ENCODE measurements at places on chromosomes 4 and X.
A peak's percentile ranks its signal among the peaks of the same experiment; 100 is the strongest.

GRCh38 chrX:149365061-149365460, 140.0 kb downstream of the IDS start:
- no peak for DNase-seq

- DNase-seq = no peak
Observed at GRCh38 chrX:118698516-118699170, 28.8 kb upstream of the IL13RA1 start.

GRCh38 chr4:107825072-107825824, 516 bp downstream of the SGMS2 start:
- no peak for DNase-seq

- peak; percentile 10 for DNase-seq
Observed at GRCh38 chr4:88672987-88673386, 24.6 kb downstream of the NAP1L5 start.

- no peak for DNase-seq
Observed at GRCh38 chr4:54473077-54473545, 184.6 kb upstream of the KIT start.

- DNase-seq = peak; percentile 50
Observed at GRCh38 chrX:48083212-48083611, 11.8 kb upstream of the ZNF630 start.

GRCh38 chr4:101205916-101206315, 141.4 kb downstream of the PPP3CA start:
- DNase-seq = peak; percentile 11

DNA sequence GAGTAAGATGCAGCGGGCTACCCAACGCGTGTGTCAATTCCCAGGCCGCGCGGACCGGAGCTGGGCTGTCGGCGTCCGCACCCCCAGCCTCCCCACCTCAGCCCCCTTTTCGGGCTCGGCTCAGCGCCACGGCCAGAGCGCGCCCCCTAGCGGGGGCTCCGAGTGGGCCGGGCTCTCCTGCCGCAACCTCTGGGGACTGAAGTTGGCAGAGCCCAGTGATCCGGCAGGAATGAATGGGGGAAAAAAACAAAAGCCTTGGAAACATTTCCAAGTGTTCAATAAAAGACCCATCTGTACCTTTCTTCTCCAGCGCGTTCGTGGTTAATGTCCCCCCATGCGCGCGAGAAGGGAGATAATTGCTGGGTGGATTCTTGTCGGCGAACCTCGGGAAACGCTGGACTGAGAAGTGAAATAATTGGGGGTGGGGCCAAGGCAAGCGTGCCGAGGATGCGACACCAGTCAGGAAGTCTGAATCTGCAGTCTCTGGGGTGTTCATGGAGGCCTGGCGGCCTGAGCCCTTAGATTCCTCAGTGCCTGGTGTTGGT, 5.2 kb upstream of the ARX start:
- peak; percentile 74 for DNase-seq

- no peak for DNase-seq
Observed at GRCh38 chrX:127457161-127457560, 595.0 kb downstream of the ACTRT1 start.

- no peak for DNase-seq
Observed at GRCh38 chr4:53584658-53585057, 6.6 kb downstream of the LNX1 start.

GRCh38 chr4:102281171-102281839, 64.0 kb downstream of the SLC39A8 start:
- DNase-seq = no peak

- DNase-seq = no peak
Observed at GRCh38 chr4:143555676-143556075, 42.2 kb downstream of the SMARCA5 start.

- DNase-seq = no peak
Observed at GRCh38 chr4:152385551-152385950, 150.3 kb downstream of the FBXW7 start.

DNA sequence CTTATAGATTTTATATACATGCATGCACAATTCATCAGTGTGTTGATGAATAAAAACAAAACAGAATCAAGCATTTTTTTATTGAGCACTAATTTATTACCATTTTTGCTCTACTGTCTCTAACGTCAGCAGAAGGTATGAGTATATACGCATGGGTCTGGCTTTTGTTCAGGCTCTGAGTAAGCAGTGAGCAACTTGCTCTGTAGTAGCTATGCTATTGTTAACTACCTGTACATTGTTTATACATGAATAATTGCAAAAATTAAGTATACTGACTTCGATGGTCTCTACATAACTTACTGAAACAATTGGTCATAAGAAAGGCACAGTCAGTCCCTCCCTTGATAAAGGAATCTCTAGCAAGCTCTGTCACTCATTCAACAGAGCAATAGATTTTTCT, 122.9 kb downstream of the RS1 start:
- DNase-seq = no peak

- DNase-seq = no peak
Observed at GRCh38 chr4:165621983-165622382, 243.2 kb downstream of the CPE start.

GRCh38 chr4:22398671-22399070, 117.2 kb downstream of the ADGRA3 start:
- DNase-seq = no peak

DNA sequence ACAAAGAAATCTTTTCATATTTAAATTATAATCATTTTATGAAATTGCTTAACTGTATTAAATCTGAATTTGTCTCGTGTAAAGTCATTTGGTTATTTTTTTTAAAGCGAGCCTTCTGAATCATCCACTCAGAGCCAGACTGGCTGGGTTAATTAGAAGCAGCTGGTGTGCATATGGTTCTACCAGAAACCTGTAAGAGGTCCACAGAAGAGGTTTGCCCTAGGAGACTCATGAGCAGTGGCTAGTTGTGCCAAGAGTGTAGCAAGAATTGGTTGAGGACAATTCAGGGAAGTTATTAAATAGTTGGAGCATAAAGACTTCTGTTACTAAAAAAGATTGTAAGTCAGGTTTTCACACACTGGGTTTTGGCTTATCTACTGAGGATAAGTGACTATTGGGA, 267.4 kb downstream of the IL1RAPL2 start:
- no peak for DNase-seq

DNA sequence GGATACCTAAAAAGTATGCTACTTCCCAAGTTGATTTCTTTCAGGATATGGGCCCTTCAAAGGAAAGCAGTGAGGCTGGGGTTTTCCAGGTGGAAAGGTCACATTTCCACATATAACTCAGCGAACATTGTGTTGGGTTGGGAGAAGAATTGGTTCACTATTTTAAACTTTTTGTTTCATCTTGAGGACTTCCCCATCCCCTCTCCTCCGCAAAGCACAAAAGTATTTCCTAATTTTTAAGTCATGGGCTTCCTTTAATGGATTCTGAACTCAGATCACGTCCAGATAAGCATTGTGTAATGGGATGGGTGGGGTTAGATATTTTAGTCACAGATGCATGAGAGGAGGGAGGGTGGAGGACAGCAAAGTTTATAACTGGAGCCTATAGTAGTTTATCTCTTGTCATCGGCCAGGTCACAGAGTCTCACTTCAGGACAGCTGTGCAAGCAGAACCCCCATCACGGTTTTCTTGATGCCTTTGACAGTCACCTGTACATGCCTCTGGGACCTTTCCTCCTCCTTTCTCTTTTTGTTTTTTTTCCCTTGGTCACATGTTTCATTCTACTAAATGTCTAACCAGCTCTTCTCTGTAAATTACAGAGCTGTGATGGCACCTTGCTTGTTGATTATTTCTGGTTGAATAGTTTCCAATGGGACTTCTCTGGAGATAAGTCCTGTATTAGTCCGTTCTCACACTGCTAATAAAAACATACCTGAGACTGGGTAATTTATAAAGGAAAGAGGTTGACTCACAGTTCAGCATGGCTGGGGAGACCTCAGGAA, 115.4 kb downstream of the PTTG2 start:
- DNase-seq = peak; percentile 33

GRCh38 chr4:29861307-29861706, 858.9 kb upstream of the PCDH7 start:
- DNase-seq = no peak

- DNase-seq = no peak
Observed at GRCh38 chr4:3030566-3031356, 43.6 kb downstream of the HTT-AS start.

- DNase-seq = no peak
Observed at GRCh38 chr4:163448540-163449203, 24.9 kb downstream of the TKTL2 start.

DNA sequence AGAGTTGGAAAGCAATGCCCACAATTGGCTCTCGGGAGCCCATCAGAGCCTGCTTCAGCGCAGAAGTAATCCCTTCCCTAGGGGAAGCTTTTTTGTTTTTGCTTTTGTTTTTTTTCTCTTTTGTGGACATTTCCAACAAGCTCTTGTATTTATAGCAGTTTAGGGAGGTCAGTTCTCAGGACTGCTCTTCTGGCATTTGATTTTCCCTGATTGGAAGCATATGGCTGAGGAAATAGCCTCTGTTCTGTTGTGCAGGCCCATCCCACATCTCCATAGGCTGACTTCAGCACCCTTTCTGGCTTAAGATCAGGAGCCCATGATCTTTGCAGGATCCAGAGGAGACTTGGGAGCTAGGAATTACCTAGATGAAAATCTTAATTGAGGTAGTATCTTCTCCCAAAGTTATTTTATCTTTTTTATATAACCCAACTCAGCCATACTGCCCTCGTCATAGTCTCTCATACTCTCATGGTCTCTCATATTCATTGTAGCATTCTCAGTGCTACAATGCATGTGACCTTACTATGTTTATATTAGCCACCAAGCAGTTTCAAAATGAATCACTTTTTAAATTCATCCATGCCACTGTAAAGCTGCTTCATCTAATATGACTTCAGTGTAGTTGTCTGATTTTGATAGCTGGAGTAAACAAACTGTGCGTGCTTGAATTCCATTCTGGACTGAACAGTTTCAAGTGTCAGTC, 16.7 kb downstream of the PAGE4 start:
- no peak for DNase-seq

DNA sequence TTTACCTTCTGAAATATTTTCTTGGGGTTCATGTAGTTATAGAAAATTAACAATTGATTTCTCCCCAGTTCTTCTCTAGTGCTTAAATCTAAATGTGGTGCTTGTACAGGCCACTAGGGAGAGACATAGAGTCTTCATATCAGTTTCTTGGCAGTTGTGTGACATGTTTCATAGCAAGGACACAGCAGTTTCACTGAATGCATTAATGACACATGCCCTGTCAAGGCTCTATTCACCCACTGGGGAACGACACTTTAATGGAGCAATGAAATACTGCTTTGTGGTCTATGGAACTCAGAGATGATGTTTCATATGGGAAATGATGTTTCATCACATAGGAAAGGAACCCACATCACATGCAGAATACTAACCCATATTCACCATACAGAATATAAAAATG, 2.8 kb downstream of the VEGFC start:
- peak; percentile 60 for DNase-seq

GRCh38 chrX:148672517-148672916, 172.1 kb downstream of the AFF2 start:
- DNase-seq = no peak

- DNase-seq = no peak
Observed at GRCh38 chrX:97252111-97252510, 368.4 kb downstream of the RPA4 start.

DNA sequence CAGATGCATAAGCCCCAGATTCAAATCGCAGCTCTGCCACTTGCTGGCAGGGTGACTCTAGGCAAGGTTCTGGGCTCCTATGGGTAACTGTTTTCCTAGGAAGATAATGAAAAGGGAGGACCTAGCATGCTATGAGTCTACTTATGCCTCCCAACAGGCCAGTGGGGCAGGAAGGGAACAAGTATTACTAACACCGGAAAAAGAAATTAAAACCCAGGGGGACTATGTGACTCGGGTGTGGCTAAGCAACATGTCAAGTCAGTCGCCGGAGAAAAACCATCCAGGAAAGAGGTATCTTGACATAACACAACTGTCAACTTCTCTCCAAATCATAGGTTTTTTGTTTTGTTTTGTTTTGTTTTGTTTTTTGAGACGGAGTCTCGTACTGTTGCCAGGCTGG, 45.5 kb upstream of the RBPJ start:
- DNase-seq = no peak

DNA sequence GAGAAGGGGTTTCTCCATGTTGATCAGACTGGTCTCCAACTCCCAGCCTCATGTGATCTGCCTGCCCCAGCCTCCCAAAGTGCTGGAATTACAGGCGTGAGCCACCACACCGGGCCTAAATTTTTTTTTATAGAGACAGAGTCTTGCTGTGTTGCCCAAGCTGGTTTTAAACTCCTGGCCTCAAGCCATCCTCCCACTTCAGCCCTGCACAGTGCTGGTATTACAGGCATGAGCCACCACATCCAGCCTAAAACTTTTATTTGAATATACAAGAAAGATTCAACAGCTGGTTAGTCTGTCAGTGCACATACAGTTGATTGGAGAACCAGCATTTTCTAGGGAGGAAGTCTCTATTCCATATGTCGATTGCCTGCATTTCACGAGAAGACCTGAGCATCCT, 91.2 kb downstream of the LRP2BP start:
- no peak for DNase-seq

DNA sequence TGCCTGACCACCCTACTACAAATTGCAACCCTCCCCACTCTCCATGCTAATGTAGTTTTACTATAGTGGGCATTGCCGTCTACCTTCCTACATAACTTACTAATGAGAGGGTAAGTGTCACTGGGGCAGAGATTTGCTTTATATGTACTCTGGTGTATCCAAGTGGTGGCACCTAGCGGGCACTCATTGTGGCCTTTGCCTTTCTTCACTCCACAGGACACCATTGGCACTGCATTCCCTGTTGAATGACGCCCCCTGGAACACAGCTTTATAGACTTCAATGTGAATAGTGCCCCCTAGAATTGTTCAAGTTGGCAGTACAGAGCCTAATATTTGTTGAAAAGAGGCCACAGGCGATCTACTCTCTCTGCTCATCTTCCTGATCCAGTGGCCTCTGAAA, 215.8 kb downstream of the MID1IP1 start:
- no peak for DNase-seq

DNA sequence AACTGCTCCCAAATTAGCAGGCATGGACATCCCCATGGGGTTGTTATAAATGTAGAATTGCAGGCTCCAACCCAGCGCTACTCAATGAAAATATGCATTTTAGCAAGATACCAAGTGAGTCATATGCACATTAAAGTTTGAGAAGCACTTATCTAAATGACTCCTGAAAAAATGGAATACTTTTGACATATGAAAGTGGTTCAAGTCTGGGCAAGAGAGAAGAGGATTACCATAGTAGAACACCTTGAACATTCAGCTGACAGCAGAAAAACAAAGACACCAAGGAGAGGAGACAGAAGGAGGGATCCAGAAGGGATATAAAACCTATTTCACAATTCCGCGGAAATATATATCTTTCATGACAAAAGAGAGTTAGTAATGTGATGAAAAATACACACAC, 63.2 kb upstream of the CT83 start:
- DNase-seq = no peak

DNA sequence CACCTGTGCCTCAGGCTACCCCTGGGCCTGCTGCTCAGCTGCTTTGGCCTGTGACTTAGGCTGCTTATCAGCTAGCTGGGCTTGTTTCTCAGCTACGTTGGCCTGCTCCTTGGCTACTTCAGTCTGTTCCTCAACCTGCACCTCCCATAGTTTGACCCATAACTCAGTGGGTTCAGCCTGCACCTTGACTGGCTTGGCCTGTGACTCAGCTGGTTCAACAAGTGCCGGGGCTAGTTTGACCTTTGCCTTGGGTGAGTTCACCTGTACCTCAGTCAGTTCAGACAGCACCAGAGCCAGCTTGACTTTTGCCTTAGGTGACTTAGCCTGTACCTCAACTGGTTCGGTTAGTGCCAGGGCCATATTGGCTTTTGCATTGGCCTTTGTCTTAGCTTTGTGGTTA, 171.2 kb downstream of the MSN start:
- no peak for DNase-seq

All from GM13976 (cell line).